NCI-H774 (cell line): ENCODE measurements at places on chromosomes 7 and 10.

GRCh38 chr10:52609071-52609470, 163.5 kb downstream of the MBL2 start:
- no peak for DNase-seq

GRCh38 chr10:67705921-67706320, 9.9 kb upstream of the CTNNA3 start:
- DNase-seq, result no peak

DNA sequence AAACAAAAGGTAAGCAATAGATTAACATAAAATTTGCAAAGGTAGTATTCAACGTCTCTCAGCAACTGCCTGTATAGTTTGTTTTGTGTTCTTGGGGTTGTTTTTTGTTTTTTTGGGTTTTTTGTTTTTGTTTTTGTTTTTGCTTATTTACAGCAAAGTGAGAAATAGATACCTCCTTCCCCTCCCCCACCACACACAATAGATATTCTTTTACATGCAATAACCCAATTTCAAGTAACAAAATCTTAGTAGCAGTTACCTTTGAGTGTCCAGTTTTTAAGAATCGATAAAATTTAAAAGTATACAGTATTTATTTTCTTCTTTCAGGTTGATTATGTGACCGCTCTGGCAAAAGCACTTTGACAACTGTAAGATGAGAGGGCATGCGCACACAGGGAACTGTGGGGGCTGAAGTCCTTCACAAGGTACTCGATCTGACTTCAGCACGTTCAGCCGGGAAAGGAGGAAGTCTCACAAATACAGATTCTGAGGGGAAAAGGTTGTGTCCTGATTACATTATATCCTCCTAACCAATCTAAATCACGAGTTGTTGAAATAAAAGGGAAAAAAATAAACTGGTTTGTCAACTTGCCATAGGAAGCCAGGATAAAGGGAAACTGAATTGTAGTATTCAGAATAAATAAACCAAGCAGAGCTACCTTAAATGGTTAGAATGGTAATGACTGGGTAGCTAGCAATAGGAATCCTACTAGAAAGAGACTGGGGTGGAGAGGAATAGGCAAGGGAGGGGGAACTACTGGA, 47.8 kb downstream of the CPEB3 start:
- DNase-seq, result peak; percentile 14

DNA sequence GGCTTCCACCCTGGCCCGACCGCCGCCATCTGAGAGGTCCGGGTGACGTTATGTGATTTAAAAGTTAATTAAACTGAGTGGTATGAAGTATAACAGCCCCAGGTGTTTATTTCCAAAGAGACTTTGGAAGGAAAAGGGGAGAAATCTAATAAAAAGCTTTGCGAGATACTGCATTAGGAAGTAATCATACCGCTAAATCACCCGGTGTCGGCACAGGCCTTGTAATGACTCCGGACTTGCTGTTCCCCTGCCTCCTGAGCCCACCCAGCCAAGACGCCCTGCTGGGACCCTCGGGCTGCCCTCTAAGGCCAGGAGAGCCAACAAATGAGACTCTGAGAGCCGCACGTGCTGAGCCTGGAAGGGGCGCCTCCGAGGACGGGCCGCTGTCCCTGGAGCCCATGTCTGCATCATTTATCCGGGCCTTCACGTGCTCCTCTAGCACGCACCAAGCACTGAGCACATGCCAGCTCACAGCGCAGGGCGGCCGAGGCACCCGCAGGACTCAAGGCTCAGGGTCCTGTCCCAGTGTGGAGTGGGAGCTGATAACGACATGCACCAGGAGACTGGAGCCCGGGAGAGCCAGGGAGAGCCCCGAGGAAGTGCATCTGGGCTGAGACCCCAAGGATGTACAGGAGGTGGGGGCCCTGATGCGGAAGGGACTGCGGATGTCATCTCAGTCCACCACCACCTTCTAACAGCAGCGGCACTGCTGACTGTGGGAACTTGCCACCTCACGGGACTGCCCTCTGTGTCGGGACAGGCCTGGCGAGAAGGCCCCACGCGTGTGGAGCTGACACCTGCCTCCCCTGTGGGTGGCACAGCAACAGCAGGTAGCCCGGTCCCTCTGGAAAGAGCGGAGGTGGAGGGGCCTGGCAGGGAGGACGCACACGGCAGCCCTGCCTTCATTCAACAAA, 182.7 kb downstream of the ELFN1 start:
- DNase-seq, result no peak

GRCh38 chr7:31851119-31851518, 164.1 kb downstream of the PPP1R17 start:
- DNase-seq, result no peak

DNA sequence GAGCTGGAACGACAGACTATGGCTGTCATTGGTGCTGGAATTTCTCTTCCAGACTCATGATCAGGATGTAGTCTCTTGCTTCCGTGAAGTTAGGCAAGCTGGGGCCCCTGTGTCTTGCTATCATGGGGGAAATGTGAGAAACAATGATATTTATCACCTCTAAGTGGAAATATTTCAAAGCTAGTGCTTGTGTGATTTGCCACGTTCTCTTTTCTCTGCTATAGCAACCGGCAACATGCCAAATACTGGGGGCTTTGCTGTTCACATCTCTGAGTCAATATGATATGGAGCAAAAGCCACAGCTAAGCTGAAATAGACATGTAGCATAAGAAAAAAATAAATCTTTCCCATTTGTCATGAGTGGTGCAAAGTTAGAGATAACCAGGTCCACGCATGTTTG, 668.2 kb upstream of the IGFBP3 start:
- DNase-seq, result no peak

DNA sequence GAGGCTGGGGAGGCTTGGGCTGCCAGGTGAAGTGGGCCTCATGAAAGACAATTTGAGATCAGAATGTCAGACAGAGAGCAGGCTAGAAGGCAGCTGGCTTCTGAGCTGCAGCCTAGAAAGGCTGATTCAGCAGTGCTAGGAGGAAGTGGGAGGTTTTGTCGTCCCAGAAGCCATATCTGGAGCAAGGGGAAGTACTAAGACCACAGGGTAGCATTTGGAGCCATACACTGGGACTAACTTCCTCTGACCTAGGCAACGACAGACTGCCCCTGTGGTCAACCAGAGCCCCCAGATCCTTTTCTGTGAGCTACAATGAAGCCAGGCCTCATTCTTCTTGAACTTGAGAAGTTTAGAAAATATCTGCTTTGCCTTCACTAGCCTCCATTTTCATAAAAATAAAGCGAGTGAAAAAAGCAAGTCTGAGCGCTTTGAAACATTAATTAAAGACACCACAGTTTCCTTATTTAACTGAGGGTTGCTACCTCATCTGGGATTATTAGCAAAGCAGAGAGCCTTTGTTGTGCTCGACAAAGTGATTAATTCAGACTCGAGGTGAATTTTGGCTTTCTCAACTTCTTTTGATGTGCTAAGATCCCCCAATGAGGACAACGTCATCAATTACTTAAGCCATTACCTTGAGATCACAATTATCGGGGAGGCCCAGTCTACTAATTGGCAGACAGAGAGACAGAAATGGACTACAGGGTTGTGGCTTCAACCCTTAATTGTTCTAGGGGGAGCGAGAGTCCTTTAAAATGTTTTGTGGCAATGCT, 26.6 kb downstream of the TBXAS1 start:
- no peak for DNase-seq

DNA sequence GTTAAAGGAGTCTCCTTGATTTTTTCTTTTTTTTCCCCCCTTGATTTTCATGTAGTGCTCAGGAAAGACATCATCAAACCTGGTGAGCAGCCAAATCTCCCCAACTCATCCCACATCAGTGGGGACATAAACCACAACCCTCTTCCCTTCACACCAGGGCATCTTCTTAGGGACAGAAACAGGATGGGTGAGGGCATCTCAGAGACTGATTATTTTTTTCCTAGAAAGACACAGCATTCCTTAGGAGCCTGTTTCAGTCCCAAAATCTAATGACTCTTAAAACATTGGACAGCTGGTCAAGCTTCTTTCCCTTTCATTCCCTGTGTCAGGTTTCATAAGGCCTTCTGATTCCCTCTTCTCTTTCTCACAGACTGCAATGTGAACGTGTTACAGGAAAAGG, 31.5 kb upstream of the GSAP start:
- DNase-seq, result no peak

- peak; percentile 22 for DNase-seq
These were observed 22.5 kb downstream of the FAM171A1 start for GRCh38 chr10:15348579-15348978.

- DNase-seq, result no peak
These were observed 293.3 kb upstream of the KLF14 start for GRCh38 chr7:131027287-131027773.

- no peak for DNase-seq
These were observed 65.1 kb downstream of the MET start for GRCh38 chr7:116736927-116737715.

GRCh38 chr10:34906067-34906965, 91.2 kb upstream of the PARD3 start:
- DNase-seq, result no peak

GRCh38 chr10:132420981-132421846, 24.2 kb downstream of the PWWP2B start:
- no peak for DNase-seq

- DNase-seq, result no peak
These were observed 111.5 kb upstream of the MKI67 start for GRCh38 chr10:128237710-128238109.

- DNase-seq, result no peak
These were observed 58.3 kb downstream of the INPP5A start for GRCh38 chr10:132595854-132596253.
